ENCODE measurements at places on chromosomes 12 and 14.

DNA sequence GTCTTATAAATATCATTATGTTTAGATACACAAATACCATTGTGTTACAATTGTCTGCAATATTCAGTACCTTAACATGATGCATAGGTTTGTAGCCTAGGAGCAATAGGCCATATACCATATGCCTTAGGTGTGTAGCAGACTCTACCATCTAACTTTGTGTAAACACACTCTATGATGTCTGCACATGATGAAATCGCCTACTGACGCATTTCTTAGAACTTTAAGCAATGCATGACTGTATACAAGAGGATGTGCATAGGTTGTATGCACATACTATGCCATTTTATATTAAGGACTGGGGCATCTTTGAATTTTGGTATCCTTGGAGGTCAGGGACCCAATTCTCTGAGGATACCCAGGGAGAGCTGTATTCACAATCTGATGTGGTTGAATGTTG lies 10.1 kb upstream of the BTG1 start:
- peak; percentile 67 for DNase-seq

- DNase-seq, result peak; percentile 48
These were observed 209.8 kb upstream of the NUDT4 start for GRCh38 chr12:93167841-93168492.

DNA sequence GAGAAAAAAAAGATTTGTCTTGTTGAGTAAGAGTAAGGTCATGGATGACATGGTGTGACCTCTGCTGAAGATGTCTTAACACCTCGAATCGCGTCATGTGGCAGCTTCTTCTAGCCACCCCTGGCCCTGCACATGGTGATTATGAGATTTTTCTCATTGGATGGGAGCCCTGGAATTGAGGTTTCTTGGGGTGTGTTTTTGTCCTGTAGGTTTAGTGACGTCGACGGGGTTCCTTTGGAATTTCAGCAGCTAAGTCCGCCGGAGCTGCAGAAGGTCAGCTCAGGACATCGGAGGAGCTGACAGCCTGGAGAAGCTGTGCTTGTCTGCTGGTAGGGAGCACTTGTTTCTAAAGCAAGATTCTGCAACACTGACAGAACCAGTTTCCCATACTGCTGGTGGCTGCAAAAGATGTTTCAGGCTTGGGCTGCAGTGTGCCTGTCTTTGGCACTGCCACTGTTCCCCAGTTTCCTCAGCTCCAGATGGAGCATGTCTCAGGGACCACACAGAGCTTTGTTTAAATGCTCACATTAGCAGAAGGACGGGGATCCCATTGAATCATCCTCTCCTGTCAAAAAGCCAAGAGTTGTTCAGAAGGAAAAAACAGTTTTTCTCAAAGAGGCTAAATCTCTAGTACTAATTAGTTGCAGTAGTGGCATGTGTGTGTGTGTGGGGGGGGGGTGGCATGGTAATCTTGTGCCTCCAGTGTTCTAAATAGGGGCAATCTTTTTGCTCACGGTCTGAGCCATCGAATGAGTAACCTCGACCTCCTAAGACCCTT lies 5.2 kb upstream of the FOS start:
- DNase-seq, result peak; percentile 99

- DNase-seq, result no peak
These were observed 77.6 kb upstream of the EIF5 start for GRCh38 chr14:103256406-103256805.

GRCh38 chr14:64636980-64637429 lies 67.2 kb upstream of the PLEKHG3 start:
- no peak for DNase-seq

- DNase-seq, result no peak
These were observed 2.1 kb upstream of the CMAS start for GRCh38 chr12:22043943-22044342.

DNA sequence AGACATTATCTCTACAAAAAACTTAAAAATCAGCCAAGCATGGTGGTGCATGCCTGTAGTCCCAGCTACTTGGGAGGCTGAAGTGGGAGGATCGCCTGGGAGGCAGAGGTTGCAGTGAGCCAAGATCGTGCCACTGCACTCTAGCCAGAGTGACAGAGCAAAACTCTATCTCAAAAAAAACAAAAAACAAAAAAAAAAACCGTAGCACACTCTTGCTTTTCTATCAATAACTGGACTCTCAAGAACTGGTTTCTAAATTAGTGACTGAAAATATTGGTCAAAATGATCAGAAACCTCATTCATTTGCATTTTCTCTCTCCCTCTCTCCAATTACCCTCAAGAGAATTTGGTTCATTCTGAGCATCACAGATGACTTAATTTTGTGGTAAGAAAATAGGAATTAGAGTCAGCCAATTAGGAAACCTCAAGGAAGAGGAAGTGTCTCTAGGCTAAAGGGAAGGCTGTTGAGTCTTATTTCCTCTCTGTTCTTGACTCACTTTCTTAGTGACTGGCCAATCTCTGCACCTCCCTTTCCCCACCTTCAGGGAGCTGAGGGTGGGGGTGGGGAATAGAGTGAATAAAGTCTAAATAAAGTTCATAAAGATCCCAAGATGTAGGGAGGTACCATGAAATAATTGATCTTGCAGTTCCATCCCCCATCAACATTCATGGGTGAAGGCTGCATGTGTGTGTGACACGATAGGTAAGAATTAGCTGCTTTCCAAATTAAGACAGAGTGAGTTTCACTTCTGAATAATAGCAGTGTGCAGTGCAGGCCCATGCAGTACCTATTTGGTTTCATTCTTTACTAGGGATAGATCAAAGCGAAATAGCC lies 6.8 kb upstream of the PSMA6 start:
- DNase-seq, result no peak

GRCh38 chr12:39372929-39373328 lies 70.0 kb downstream of the KIF21A start:
- DNase-seq, result no peak

- DNase-seq, result no peak
These were observed 48.2 kb upstream of the DCN start for GRCh38 chr12:91230841-91231240.

DNA sequence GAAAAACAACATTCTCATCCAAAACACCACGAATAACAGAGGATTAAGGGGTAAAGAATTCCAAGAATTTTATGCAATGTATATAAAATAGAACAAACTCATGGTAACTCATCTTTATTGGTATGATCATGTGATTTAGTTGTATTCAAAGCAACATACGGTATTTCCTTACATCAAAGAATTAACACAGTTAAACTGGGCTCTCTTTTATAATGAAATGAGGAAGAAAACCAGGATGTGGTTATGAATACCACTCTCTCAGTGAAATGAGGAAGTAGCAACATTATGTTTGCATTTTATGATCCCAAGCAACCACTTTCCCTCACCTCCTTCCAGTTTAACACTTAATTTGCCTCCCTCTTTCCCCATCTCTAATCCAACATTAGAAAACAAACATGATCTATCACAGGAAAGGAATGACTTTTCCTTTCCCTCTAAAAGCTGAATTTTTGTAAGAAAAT lies 22.9 kb downstream of the SPTLC2 start:
- peak; percentile 51 for DNase-seq

- no peak for DNase-seq
These were observed 300.9 kb upstream of the SRRM4 start for GRCh38 chr12:118680356-118680963.

GRCh38 chr12:8603856-8604255 lies 8.8 kb downstream of the AICDA start:
- no peak for DNase-seq

DNA sequence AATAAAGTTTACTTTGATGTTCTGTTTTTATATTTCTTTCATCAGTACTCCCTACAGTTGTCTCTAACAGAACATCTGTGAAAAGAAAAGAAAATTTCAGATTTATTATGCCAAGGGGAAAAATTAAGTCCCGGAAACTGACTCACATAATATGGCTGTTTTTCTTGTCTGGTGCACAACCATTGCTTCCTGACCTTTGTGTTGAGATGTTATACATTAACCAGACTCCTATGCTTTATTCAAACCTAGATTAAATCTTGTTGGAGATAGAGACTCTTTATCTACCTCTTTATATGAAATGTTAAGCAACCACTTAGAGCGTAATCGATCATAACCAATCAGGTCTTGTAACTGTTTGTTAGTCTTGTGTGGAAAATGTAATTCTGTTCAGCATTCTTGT lies 37.6 kb upstream of the BICD1 start:
- no peak for DNase-seq

- DNase-seq, result peak; percentile 93
These were observed 168.3 kb downstream of the DUSP6 start for GRCh38 chr12:89183985-89184435.

DNA sequence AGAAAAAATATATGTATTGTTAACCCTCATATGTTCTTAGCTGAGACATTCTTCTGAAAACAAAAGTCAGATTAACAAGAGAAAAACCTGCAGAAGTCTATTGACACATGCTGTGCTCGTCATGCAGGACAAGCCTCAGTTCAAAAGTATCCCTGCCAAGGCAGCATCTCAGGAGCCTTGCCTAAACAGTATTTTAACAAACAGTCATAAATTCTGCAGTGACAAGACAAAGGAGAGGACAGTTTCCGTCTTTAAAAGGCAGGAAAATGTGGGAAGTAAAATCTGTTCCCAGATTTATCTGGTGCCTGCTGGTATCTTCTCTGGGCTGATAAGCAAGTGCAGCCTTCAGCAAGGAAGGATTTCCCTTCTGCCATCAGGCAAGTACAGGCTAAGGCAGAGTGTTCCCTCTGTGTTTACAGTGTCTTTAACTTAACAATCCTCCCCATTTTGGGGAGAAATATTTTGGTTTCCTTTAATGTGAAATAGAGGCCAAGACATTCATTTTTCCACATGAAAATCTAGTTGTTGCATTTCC lies 480.2 kb upstream of the CCDC196 start:
- DNase-seq, result peak; percentile 12

Measured in fibroblast of villous mesenchyme (primary cell).